AML-193 (cell line): ENCODE measurements at places on chromosomes 3 and 15.

DNA sequence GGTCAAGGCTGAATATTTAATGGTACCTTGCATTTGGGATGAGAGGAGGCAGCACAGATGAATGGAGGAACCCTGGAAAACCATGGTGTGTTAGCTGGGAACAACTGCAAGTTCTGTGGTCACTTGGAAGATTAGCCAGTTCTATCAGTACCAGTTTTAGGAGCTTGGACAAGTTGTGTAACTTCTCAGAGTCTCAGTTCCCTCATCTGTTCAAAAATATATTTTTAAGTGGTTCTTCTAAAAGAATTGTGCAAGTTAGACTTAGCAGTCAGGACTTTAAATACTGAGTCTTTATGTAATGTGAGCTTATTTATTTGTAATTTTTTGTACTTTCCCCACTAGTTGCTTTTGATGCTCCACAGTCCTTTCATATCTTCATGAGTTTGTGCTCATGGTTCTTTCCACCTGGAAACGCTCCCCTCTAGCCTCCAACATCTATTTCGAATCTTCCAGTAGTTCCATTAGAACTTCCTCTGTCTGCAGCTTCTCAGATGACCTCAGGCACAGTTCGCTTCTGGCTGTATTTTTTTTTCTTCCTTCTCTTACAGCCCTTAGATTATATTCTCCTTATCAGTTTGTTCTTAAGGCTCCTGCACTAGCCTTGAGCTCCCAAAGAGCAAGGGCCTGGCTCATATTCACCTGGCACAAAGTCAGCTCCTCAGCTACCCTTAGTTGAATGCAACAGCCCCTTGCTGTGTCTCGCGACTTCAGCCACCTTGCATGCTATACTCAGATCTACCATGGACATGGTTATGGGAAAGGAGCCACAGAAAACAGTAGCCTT, 27.1 kb downstream of the ITPR1 start:
- peak; percentile 57 for DNase-seq

- DNase-seq: no peak
These were observed 537.4 kb downstream of the IGSF11 start for GRCh38 chr3:118497274-118497673.

GRCh38 chr3:193407112-193407511, 28.6 kb upstream of the ATP13A5 start:
- no peak for DNase-seq

- DNase-seq: no peak
These were observed 219.4 kb downstream of the UBE2E2 start for GRCh38 chr3:23422517-23422851.

DNA sequence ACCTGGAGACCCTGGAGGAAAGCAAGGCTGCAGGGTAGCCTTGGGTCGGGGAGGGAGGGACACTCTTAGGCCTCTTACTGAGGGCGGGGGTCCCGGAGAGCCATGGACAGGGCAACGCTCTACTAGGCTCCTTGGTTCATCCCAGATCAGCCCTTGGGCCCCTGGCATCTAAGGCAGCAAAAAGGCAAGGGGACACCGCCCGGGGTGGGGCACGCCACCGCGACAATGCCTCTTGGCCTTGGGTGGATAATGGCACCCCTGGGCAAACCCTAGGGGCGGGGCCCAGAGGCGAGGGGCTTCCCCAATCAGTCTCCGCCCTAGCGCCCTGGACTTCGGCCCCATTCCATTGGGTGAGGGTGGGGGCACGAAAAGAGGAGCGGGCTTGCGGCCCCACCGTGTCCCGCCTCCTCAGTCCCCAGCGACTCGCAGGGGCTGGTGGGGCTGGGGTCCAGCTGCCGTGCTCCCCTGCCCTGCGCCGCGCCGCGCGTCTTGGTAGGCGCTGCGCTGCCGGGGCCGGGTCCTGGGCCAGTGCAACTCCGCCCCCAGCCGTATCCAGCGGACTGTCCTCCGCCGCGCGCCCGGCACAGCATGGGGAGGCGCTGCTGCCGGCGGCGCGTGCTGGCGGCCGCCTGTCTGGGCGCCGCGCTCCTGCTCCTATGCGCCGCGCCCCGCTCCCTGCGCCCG, at the start of gene CHST13:
CHST13 (plus strand) TSS at position 411 of the 684 bp plus-strand sequence; CDS start at position 589, 178 bp downstream.
- DNase-seq: peak; percentile 52

DNA sequence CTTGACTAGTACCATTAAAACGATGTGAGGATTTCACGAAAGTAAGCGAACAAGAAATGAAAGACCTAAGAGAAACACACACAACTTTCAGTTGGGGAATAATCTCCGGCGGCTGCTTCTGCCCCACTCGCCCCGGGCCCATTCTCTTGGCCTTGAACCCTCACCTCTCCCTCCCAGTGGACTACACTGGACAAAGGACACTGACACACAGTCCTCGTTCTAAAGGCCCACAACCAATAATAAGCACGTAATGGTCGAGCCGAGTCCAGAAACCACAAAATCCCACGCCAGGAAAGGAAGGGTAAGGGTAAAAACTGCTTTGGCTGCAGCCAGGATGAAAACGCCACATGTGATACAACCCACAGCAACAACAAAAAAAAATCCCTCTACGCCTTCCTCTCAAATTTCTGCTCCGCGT, 469 bp downstream of the ZNF770 start:
- DNase-seq: no peak

GRCh38 chr3:64651741-64652241, 36.0 kb downstream of the ADAMTS9 start:
- DNase-seq: no peak

- no peak for DNase-seq
These were observed 188.0 kb downstream of the PEX5L start for GRCh38 chr3:179848711-179849110.

DNA sequence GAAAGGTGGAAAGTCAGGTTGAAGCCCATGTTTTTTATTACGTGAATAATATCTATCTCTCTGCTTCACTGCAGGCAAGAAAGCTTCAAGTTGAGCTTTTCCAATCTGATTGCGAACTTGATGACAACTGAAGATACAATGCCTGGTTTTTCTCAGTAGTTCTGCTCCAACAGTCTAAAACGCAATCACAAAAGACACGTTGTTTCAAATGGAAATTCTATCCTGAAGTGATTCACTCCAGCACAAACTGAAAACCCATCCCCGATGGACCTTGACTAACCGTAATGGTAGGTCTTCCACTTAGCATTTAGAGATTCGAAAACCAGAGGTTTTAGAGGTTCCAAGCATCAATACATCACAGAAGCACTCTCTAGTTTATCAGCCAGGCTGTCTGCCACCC, 10.6 kb downstream of the B4GALT4 start:
- no peak for DNase-seq

- peak; percentile 72 for DNase-seq
These were observed 19.9 kb upstream of the ABHD2 start for GRCh38 chr15:89068325-89068784.
